Tibial nerve (tissue), 4 donors: ENCODE measurements at places on chromosomes 3 and 15.
A peak's percentile ranks its signal among the peaks of the same experiment; 100 is the strongest.

GRCh38 chr3:114104414-114104813 lies 47.9 kb downstream of the QTRT2 start:
- DNase-seq: no peak
- H3K36me3 ChIP-seq: no peaks in the 10 kb centered on the region
- no peaks in the 10 kb centered on the region for H3K27me3 ChIP-seq
- no peaks in the 10 kb centered on the region for H3K4me1 ChIP-seq
- H3K4me3 ChIP-seq: no peak overlapping the region

GRCh38 chr3:184598574-184598927 lies 37.0 kb downstream of the EPHB3 start:
- peak overlapping the region; percentile 26 for H3K27ac ChIP-seq
- H3K4me1 ChIP-seq: no peaks in the 10 kb centered on the region
- no peaks in the 10 kb centered on the region for H3K27me3 ChIP-seq

DNA sequence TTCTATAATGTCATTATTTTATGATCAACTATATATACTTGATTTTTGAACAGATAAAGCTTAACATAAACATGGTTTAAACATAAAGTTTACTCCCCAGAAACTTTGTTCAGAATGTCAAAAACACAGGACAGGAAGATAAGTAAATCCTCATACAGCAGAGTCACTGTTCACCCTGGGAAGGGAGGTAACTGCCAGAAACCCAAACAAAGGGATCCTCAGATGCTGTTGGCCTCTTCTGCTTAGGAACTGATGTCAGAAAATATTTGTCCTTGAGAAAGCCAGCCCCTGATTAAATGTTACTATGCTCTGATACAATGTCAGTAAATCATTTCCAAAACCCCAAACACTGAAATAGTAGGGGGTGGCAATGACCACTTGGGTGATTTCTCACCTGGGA lies 185.3 kb downstream of the TJP1 start:
- no peaks in the 10 kb centered on the region for H3K4me1 ChIP-seq
- H3K36me3 ChIP-seq: no peaks in the 10 kb centered on the region
- no peak overlapping the region for H3K4me3 ChIP-seq
- H3K27ac ChIP-seq: no peak overlapping the region
- DNase-seq: no peak

DNA sequence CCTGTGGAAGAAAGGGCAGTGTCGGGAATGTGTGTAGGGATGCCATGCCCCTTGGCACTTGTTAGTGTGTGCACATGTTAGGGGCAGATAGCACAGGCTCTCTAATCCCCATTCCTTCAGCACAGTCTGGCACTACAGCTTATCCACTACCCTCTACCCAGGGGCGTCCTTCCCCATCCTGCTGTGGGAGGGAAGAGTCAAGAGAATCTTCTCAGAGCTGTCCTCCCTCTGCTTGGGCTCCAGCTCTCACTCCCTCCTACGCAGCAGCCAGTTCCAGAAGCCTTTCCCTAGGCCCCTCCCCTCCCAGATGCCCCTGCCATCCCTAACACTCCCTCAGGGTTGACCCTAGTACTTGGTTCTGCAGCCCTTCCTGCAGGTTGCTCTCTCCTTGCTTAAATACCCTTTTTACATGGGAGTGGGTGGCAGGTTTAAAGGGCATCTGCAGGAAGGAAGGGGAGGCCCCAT lies 815 bp upstream of the GRM2 start:
- peaks cover 7% of the 10 kb centered on the region for H3K36me3 ChIP-seq
- H3K4me3 ChIP-seq: no peak overlapping the region
- no peak for DNase-seq

DNA sequence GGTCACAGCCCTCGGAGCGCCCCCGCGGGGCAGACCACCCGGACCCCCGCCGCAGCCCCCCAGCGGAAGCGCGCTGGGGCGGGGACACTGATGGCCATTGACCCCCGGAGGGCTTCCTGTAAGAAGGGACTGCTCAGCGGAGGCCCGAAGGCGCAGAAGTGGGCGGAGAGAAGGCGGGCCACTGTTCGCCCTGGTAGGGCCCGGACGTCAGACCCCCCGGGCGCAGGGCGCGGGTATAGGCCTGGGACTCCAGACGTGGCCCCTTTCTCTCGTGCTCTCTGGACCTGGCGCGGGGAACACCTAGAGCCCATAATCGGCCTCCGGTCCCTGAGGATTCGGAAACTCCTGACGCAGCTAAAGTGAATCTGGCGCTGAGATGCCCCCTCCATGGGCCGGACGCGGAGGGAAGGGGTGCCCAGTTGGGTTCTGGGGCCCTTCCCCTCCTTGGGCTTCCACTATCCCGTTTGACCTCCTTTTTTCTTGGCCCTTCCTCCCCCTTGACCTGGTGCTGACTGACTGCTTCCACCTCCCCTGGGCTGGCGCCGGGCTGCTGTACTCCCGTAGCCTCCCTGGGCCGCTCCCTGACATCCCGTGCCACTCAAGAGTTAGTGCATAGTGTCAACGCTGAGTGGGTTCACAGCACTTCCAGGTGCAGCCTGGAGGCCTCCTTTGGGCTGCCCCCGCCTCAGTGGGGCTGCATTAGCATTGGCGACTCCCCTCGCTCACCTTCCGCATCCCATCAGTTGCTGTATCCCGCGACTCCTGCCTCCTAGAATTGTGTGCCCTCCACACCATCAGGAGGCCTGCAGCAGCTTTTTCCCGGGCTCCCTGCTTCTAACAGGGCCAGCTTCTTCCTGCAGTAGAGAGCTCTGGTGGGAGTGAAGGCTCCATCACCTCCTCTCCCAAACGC lies 694 bp downstream of the ABTB1 start:
- peak overlapping the region; percentile 80 for H3K27ac ChIP-seq
- no peak for DNase-seq
- no peaks in the 10 kb centered on the region for H3K36me3 ChIP-seq
- no peaks in the 10 kb centered on the region for H3K27me3 ChIP-seq

DNA sequence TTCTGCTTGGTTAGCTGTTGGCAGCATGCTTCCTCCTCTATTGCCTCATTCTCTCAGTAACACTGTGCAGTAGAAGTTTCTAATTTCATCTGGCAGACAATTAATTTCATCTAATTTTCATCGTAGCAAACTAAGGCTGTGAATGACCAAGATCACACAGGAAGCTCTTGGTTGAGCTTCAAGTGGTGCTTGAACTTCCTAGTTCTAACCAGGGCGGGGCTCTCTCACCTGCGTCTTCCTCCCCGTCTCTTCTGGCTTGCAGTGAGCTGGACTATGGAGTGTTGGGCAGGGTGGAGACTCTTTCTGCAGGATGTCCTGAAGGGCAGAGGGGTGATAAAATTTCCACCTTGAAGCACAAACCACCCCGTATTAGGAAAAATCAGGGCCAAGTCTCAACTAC lies 2.0 kb upstream of the IL16 start:
- H3K4me1 ChIP-seq: peaks cover 45% of the 10 kb centered on the region
- no peaks in the 10 kb centered on the region for H3K27me3 ChIP-seq
